Mesenteric fat pad (tissue), 1 donor: ENCODE measurements at places on chromosomes 6 and 20. TPM values are rescaled to one million over a fixed set of nuclear protein-coding genes. Genes with fewer than 3 reads are reported as not detected.

ENPP1 gene
- 32.1 TPM for total RNA-seq

CLDN20 gene
- total RNA-seq: not detected

RNF39 gene
- total RNA-seq: not detected

C6orf58 gene
- not detected for total RNA-seq

ANKRD66 gene
- not detected for total RNA-seq

GTF2H4 gene
- total RNA-seq: 44.4 TPM

CALHM6 gene
- total RNA-seq: 0.77 TPM

HRH3 gene
- total RNA-seq: not detected

MAS1 gene
- not detected for total RNA-seq

GRCh38 chr6:89198235-89198634 lies 18.9 kb downstream of the GABRR1 start:
- DNase-seq: no peak

DNA sequence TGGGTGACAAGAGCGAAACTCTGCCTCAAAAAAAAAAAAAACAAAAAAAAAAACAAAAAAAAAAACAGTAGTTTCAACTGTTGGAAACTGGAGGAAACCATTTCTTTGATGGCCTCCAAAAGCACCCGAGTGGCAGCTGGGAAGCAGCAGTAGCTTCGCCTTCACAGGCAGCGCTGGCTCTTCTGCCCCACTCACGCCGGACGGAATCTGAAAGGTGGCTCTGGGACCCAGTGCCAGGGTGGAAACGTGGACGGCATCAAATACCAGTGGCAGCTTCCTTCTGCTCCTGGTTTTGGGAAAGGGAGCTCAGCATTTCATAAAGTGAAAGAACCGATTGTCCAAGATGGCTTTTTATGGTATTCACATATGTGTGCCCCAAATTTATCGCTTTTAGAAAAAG lies 159.4 kb downstream of the SMOC2 start:
- peak; percentile 14 for DNase-seq

GRCh38 chr20:9677100-9677623 lies 161.7 kb downstream of the PAK5 start:
- no peak for DNase-seq

- no peak for DNase-seq
Observed at GRCh38 chr20:45359069-45359405, 3.9 kb upstream of the SYS1 start.

DNA sequence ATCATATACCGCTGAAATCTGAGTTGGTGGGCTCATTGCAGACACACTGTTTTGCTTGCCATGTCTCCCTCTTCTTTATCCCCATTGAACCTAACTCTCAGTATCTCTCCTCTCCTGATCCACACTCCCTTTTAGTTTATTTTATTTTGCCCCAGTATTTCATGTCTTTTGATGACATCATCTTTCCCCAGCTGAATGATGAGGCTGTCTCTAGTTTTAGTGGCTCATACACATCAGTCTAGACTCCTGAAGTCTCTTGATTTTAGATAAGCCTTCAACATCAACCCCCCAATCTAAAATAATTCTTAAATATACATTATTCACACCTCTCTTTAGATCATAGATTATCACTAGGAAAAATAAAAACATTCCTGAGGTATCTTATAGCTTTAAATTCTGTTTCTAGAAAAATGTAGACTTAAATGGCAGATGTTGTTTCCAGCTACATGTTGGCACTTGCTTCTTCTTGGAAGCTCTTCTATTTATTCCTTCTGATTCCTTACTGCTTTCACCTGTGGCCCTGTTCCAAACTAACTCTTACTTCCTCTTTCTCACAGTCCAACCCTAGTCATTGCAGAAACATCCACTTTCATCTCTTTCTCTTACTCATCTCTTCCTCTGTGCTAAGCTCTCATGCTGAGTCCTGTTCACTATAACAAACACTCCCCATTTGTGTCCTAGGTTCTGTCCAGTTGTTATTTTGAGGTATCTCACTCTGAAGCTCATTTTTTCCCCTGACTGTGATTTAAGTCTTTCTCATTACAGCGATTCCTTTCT lies 191.9 kb upstream of the SLC35B3 start:
- DNase-seq: no peak

DNA sequence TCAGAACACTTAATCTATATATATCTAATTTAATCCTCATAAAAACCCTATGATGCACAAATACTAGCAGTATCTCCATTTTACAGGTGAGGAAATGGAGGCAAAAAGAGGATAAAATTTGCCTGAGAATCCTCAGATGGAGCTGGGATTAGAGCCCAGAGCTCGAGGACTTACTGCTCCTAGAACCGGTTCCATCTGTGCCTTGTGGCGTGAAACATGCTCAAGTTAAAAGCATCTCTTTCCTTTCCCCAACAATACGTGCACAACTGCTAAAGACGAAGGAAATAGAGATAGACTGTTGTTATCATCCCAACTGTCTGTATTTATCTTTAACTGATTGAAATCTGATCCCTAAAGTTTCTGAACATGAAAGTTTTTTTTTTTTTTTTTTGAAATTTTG lies 367.6 kb upstream of the SOX4 start:
- DNase-seq: no peak

GRCh38 chr6:92777146-92777740 lies 642.1 kb downstream of the EPHA7 start:
- no peak for DNase-seq

DNA sequence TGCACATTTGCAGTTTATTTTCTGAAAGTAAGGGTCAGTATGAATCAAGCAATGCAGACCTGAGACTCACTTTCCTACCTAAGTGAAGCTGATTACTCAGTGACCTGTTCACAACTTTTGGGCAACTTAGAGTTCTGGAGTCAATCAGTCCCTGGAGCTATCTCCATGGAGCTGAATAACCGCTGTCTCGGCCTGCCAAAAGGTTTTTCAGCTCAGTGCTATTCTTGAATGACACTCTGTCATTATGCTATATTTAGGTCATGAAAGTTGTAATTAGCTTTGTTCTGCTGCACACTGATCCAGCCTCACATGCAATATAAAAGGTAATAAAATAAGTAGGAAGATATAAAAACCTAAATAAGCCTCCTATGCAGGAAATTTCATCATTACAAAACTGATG lies 356.0 kb downstream of the BMP2 start:
- DNase-seq: no peak

DNA sequence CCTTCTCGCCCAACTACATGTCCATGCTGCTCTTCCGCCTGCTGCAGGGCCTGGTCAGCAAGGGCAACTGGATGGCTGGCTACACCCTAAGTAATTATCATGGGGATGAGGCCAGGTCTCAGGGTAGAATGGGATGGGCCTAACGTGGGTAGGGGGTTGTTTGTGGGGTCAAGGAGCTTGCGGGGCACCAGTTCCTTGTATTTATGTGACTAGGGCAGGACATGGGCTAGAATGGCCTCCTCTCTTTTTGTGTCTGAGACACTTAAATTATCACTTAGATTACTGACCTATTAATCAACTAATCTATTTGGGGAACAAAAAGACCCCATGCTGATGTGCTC lies 10.7 kb downstream of the SLC22A1 start:
- no peak for DNase-seq

- no peak for DNase-seq
Observed at GRCh38 chr6:148750838-148751792, 4.3 kb downstream of the UST start.

DNA sequence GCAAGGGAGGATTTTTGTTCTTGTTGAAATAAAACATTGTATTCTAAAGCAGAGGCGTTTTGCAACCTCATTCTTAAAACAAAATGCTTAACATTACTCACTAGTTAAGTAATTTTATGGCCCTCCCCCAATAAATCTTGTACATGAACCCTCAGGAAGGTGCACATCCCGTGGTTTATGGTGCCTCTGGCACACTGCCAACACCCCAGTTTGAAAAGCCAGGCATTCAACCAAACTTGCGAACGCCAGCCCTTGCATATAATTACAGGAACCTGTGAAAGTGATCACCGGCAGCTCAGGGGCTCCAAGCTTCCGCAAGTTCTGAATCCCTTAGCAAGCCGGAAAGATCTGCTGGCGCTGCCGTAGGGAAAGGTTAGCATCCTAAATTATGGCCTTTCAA lies 1109.0 kb upstream of the FLRT3 start:
- no peak for DNase-seq

- DNase-seq: no peak
Observed at GRCh38 chr6:134081506-134081905, 29.1 kb upstream of the SLC2A12 start.

DNA sequence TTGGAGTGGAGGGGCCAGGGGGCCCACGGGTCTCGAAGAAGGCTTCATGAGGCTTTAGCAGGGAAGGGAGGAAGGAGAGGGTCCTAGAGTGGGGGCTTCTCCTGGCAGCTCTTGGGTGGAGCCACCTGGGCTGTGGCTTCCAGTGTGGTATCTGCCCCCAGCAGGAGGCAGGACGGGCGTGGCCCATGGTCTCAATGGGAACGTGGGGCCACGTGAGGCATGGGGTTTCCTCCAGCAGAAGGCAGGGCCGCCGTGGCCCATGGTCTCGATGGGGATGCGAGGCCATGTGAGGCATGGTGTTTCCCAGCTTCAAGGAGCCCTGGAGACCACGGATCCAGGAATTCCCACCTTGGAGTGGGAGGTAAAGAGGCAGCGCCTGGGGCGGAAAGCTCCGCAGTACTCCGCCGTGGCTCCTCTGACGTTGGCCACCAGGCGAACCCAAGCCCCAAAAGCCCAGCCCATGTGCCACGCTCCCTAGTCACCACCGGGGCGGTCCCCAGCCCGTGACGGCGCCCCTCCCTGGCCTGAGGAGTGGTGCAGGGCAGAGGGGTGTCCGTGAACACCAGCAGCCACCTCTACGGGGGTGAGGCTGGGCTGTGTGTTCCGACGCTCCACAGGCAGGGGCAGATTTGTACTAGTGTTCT lies 62.0 kb upstream of the GATA5 start:
- no peak for DNase-seq
